ENCODE measurements at places on chromosomes 7 and 10.

DNA sequence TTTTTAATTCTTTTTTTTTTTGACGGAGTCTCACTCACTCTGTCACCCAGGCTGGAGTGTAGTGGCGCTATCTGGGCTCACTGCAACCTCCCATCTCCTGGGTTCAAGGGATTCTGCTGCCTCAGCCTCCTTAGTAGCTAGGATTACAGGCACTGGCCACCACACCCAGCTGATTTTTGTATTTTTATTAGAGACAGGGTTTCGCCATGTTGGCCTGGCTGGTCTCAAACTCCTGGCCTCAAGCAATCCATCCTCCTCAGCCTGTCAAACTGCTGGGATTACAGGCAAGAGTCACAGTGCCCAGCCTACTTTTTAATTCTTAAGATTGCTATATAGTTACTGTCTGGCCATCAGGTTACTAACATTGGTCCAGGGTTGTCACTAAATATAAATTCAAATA, 59.6 kb downstream of the ZNF277 start:
- no peak for DNase-seq

DNA sequence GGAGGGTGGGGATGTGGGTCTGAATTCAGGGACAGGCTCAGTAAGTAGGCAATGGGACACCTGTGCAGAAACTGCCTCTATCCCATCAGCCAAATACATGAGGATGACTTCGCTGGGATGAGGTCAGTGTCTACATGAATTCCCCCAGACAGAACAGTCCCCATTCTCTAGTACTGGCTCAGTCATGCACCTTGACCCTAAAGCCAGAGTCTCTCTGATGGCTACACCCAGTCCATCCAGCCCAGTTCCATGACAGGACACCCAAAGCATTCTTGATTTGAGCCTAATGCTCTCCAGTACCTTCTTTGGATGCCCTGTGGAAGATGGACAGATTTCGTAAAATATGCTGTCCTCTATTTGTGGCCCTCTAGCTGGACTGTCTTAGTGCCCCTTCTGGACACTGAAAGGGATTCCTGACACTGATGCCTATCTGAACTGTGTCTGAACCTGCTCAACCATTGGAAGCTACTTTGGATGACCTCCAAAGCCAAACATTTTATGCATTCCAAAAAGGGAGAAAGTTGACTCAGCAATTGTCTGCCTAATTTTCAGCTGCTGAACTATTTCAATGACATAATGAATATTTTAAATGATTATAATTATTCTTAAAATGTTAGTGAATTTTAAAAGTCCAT, 14.6 kb downstream of the SFRP4 start:
- no peak for DNase-seq

DNA sequence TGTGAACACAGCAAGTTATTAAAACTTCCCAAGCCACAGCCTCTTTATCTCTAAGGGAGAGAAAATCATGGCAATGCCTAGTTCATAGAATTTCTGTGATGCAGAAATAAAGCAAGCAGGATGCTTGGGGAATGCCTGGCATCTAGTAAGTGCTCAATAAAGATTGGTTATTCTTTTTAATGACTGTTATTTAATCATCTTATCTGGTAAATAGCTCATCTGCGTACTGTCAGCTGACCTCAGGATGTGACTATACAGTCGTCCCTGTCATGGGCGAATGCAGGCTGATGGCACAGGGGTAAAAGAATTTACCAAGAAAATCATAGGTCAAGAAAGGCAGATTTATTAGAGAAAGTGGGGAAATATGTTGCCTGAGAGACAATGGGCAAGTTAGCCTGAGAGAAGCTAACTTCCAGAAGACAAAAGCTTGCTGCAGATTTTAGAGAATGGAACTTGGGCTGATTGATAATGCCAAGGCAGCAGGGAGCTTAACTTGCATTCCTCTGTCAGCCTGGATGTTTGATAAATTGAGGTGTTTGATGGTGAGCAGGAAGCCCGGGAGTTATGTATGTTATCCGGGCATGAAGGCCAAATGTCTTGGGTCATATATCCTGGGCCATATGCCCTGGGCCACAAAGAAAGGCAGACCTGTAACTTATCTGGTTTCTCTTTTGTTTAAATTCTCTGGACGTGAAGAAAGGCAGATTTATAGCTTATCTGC, 126.0 kb downstream of the KCNMA1 start:
- DNase-seq = no peak

- DNase-seq = no peak
These were observed 93.1 kb upstream of the PDE1C start for GRCh38 chr7:32163141-32163806.

DNA sequence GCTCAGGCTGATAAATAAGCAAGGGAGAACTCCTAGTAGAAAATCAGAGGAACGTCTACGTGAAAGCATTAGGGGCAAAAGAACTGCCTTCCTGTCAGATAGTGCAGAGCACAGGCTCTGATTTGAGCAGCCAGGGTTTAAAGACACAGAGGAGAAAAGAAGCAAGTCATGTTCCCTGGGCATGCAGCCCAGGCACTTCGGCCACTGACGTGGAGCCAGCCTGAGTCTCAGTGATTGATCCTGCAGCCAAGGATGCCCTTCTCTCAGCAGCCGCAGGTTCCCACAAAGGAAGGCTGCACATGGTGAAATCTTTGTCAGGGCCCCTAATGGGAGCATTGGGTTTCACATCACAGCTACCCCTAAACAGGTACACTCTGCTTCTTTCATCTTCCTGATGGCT, 161.7 kb upstream of the HPS1 start:
- no peak for DNase-seq

- DNase-seq = peak; percentile 14
These were observed 276.5 kb downstream of the MAGI2 start for GRCh38 chr7:79176859-79177477.

GRCh38 chr7:99997545-99998137, 17.8 kb upstream of the ZKSCAN1 start:
- no peak for DNase-seq

DNA sequence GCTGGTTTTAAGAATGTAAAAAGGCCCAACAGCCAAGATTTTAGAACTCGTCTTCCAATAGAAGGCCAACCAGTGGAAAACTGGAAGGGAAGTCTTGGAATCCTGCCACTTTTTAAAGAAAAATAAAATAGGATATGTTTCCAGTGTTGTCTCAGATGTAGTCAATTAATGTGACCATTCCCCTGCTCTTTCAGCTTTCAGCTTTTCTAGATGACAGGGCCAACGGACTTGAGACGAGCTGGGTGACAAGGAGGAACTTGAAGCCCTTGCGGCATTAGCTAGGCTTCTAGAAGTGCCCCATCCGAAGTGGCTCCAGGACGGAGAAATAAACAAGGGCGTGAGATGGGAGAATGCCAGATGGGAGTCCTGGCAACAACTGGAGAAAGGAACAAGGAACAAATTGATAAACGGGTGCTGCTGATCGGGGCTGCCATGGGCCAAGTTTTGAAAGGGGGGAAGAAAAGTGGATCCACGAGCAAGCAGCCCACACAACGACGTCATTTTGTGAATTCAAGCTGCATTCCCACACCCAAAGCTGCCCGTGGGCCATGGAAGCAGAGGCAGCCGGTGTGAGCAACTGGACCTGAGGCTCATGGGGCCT, 42.3 kb downstream of the CTBP2 start:
- DNase-seq = no peak

DNA sequence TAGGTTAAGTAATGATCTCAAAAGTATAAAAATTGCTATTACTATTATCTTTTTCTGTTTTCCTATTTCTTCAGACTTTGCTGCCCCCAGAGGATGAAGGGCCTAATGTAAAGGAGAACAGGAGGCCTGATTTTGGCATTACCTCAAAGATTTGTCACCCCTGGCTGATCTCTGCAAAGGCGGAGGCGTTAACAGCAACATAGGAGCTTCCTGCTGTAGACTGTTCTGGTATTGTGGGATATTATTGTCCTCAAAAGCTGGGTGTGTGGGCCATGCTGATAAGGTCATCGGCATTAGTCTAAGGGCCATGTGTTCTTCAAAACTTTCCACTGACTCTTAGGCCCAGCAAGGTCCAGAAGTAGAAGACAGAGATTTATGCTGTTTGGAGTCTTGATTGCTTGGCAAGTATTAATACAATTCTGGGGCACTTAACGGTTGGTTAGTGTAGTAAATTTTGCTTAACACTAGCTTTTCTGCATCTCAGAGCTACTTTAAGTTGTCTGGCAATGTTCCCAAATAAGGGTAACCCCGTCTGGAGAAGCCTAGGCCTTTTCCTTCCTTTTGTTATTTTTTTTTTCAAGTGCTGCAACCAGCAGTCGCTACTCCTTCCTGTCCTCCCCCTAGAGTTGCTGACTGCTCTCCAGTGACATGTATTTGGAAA, 14.0 kb upstream of the ENTPD1 start:
- DNase-seq = no peak

All from NCI-H510A (cell line).